T-helper 17 cell (primary cell): ENCODE measurements at places on chromosomes 1 and 21. TPM values are rescaled to one million over a fixed set of nuclear protein-coding genes. Genes with fewer than 3 reads are reported as not detected.

Gene ARMH1
- total RNA-seq: 56.8 TPM

Gene C1orf56
- 0.52 TPM for total RNA-seq

Gene GJB3
- total RNA-seq: not detected

Gene NCF2
- 14.7 TPM for total RNA-seq

Gene LEFTY1
- total RNA-seq: not detected

Gene CRYAA
- not detected for total RNA-seq

Gene CASQ2
- total RNA-seq: not detected
